ENCODE measurements at places on chromosomes 4 and X.

- DNase-seq: no peak
These were observed 125.2 kb downstream of the AREG start for GRCh38 chr4:74570095-74570494.

DNA sequence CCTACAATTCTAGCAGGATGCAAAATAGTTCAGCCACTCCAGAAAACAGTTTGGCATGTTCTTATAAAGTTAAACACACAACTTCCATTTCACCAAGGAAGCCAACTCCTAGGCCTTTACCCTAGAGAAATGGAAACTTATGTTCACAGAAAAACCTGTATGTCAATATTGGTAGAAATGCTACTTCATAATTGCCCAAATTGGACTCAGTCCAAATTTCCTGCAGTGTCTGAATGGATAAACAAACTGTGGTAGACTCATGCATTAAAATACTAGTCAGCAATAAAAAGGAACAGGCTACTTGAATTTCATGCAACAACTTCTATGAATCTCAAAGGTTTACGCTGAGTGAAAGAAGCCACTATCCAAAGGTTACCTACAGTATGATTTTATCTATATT, 1738.8 kb upstream of the IGFBP7 start:
- no peak for DNase-seq

- DNase-seq: no peak
These were observed 3.4 kb downstream of the SAT1 start for GRCh38 chrX:23786268-23786815.

GRCh38 chrX:24494647-24495075, 29.6 kb downstream of the PDK3 start:
- DNase-seq: no peak

- no peak for DNase-seq
These were observed 16.3 kb downstream of the SPON2 start for GRCh38 chr4:1156069-1156468.

GRCh38 chr4:111890412-111890811, 254.8 kb upstream of the FAM241A start:
- no peak for DNase-seq

DNA sequence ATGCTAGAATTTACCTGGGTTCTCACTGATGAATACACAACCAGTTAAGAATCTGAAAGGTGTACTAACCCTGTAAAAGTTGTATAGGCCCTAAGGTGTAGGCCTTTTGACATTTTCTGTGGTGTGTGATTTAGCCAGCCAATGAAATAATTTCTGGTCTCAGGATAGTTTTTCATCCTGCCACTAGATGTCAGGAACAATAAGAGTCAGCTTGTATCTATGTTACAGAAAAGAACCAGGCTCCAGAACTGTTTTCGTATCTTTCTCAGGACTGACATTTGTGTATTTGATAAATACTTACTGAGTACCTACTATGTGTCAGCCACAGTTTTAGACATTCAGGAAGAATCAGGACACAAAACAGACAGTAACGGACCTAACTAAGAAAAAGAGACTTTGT, 673.6 kb upstream of the TENM3 start:
- DNase-seq: no peak

- DNase-seq: no peak
These were observed 5.0 kb downstream of the XPNPEP2 start for GRCh38 chrX:129743821-129744220.

DNA sequence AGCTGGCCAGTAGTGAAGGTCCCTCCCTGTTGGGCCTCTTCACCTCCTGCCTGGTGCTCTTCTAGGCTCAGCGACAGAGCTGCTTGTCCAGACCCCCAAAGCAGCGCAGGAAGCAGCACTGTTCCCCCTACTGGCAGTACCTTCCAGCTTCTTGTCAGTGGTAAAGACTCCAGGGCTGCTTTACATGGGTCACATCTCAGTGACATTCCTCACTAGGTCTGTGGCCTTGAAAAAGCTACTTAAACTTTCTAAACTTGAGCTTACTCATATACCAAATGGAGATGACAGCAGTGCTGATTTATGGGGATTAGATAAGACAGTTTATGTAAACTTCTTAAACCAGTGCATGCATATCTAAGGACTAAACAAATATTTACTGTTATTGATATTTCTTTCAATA, 117.3 kb downstream of the FAT4 start:
- no peak for DNase-seq

DNA sequence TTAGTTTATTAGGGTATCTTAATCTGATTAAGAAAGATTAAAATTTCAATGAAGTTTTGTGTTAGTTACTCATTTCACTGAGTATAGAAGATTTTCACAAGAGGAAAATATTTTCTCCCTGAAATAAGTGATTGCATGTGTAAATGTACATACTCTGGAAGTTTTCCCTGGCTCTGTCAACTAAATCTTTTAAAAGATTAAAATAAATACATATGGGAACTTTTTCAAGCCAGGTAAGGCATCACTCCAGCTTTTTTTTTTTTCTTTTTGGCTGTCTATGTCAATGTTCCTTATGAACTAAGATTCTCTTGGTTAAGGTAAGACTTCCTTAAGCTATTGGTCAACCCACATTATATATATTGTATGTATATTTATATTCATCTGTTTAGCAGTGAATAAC, 117.6 kb downstream of the CBR4 start:
- no peak for DNase-seq

GRCh38 chr4:4670869-4671268, 129.0 kb upstream of the STX18 start:
- DNase-seq: no peak

DNA sequence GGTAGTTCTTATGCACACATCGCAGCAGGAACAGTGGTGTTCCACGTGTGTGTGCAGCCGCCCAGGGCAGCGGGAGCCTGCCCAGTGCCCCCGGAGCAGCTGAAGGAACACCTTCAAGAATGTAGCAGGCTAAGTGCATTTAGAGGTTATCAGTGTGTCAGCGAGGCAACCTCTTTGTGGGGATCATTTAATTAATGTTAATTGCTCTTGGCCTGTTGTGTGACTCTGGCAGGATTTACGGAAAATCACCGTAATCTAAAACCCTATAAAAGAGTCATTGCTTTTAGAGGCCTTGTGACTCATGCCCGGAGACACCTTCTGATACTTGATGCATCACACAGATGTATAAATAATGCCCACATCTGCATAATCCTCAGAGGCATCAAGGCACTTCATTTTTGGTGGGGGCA, 47.3 kb upstream of the GATB start:
- DNase-seq: no peak

DNA sequence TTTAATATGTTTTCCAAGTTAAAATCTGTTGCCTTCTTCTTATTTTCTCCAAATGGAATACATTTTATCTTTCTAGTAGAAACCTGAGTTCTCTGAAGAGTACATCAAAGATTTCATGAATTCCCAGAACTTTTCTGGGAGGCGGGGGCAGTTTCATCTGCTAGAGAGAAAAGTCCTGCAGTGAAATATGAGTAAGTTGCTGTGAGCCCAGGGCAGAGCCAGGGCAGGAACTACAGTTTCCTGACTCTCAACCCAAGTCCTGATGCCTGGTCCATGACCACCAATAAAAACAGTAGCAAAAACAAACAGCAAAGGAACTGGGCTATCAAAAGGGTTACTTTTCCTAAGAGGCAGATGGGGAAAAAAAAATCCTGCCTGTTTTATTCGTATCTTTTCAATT, 239.4 kb upstream of the CTSO start:
- DNase-seq: no peak

GRCh38 chr4:78355306-78355705, 196.3 kb upstream of the ANXA3 start:
- no peak for DNase-seq

DNA sequence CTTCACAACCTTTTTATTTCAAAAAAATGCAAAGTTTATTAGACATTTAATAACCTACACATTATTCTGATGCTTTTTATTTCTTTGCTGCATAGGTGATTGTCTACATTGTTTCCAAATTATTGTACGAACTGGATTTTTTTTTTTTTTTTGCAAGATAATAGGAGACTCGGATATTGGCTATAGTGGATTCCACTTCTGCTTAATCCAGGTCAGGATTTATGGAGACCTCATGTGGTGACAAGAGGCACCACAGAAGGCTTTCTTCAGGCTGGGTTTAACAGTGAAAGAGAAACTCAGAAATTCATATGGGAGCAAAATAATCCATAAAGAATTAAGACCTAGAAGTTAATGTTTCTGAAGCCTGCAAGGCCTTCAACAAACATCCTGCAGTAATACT, 2.4 kb upstream of the SLIT2 start:
- DNase-seq: no peak

DNA sequence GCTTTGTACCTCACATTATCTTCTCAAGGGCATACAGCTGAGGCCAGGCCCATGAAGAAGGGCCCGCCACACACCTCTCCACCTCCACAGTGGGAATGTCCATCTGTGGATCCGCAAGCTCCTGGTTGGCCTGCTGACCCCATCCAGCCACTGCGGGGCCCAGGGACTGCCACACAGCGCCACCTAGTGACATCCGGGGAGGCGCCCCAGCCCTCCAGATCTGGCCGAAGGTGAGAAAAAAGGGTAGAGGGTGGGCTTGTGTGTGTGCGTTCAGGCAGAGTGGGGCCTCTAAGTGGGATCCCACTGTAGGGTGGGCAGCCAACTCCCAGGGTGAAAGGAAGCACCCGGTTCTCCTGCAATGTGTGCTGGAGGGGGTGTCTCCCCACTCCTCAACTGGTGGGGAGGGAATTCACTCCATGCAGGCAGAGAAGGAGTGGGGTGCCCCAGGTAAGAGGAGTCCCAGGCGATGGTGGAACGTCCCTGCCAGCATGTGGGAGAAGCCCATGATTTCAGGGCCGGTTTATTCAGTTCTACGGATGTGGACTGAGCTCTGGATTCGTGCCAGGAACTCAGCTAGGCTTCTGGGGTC, 117.3 kb downstream of the ENPP6 start:
- no peak for DNase-seq

GRCh38 chr4:62619971-62620370, 1419.8 kb downstream of the ADGRL3 start:
- DNase-seq: no peak

DNA sequence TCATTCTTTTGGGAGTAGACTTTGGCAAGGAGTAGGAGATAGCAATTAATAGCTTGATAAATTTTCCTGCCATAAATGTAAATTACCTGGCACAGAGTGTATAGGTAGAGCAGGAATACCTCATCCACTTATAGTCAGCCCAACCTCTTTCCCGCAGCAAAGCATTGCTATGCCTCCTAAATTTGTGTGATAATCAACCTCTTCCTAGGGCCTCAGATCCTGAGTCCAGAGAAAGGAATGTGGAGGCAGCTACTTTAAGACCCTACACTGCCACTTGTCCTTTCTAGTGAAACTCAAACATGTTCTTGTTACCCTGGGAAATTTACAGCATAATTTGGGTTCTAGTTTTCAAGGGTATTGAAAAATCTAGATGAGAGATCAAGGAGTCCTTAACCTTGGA, 919.0 kb downstream of the RAPGEF2 start:
- DNase-seq: no peak

- no peak for DNase-seq
These were observed 45.5 kb downstream of the ETNPPL start for GRCh38 chr4:108717386-108717785.

- DNase-seq: no peak
These were observed 137.4 kb downstream of the NSUN7 start for GRCh38 chr4:40886931-40887763.

DNA sequence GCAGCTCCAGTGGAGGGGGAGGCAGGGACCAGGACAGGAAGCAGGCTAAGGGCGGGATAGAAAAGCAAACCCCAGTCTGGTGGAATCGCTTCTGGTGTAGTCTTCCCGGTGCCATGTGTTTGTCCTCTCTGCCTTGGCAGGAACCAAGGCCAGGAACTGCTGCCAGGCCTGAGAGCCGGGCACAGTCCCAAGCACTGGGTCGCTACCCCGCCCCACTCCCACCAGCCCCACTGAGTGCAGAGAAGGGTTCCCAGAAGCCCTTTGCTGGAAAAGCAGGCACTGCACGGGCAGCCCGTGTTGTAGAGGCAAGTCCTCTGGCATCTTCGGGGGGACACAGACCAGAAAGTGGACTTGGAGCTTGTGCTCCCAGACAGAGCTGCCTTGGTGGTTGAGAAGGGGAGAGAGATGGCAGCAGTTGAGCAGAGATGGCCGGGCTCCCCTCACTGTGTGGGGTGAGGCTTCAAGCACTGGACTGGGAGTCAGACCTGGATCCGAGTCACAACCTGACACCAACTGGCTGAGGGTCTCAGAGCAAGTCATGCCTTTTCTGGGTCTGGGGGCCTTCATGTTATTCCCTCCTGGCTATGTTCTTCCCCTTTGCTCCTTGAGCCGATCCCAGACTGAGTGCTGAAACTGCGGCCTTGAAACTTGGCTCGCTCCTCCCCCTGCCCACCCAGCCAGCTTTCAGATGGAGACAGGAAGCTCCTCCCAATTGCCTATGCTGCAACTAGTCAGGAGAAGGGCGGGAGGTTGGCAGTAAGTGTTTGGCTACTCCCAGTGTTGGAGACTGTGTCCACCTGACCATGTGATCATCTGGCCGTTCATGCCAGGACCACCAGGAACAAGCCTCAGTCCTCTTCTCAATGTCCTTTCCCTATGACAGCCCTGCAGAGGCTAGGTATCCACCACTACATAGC, 59.7 kb upstream of the MTM1 start:
- no peak for DNase-seq

GRCh38 chrX:31893525-31893924, 821.7 kb upstream of the FTHL17 start:
- DNase-seq: no peak

GRCh38 chrX:97224148-97224547, 340.4 kb downstream of the RPA4 start:
- DNase-seq: no peak

- DNase-seq: no peak
These were observed 1324.2 kb downstream of the RPA4 start for GRCh38 chrX:98207947-98208346.

DNA sequence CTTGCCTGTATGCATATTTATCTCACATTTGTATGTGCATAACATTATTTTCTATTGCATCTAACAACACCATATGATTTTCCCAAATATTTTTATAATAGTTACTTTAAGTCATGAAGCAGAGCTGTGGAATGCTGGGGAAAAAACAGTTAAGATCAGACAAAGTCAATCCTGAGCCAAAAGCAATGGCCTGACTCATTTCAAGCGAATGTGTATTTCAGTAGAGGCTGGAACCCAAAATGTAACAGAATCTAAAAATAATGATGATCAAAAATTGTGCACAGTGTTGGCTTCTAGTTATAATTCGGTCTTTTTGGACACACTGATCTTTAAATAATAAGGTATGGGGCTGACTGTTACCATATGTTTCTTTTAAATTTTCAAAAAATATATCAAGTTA, 516.2 kb upstream of the ADGRL3 start:
- no peak for DNase-seq

DNA sequence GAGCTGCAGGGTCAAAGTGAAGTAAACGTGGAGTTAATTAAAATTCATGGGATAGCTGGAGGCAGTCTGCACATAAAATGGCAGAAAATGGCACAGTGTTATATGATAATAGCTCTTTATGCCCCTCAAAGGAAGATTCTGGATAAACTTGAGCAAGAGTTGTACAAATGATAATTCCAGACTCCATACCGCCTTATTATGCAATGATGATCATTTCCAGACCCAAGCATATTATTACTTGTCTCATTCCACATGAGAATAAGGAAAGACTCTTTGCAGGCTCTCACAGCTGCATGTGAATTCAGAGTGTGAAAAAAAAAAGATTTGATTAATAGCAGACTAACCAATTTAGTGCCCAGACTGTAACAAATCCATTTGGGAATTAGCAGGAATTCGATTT, 105.4 kb downstream of the STK32B start:
- no peak for DNase-seq

- DNase-seq: no peak
These were observed 172.1 kb upstream of the MAGEE2 start for GRCh38 chrX:75957107-75957610.

- no peak for DNase-seq
These were observed 60.5 kb upstream of the IL15 start for GRCh38 chr4:141575884-141576283.
